ENCODE measurements at places on chromosomes 12 and 14.

DNA sequence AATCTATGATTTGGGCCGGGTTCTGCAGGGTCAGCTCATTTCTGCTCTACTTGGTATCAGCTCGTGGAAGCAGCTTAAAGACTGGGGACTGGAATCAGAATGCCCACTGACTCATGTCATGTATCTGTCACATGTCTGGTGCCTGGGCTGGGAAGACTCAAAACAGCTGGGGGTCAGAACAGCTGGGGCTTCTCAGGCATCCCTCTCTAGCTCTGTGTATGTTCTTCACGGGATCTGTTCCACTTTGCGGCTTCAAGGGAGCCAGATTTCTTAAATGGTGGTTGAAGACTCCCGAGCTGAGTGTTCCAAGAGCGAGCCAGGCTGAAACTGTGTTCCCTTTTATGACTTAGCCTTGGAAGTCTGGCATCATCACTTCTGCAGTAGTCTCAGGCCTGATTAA, 11.9 kb downstream of the AEBP2 start:
- no peak for DNase-seq

DNA sequence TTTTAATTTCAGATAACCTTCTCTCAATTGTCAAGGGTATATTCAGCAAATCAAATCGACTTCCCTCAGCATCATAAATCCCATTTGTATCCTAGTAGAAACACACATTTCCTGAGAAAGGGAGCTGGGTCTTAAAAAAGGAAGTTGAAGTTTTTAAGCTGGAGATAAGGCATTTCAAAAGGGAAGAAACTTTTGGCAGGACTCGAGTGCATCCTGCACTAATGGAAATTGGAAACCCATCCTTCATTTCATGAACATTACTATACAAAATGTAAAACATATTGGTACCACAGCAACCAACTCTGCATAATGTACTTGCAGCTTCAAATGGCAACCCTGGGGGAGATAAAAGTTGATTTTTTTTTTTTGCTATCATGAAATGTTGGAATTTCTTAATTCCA, 23.7 kb upstream of the TMCC3 start:
- no peak for DNase-seq

GRCh38 chr12:19454837-19455236, 15.5 kb downstream of the AEBP2 start:
- DNase-seq, result no peak

GRCh38 chr14:55458800-55459515, 18.5 kb upstream of the TBPL2 start:
- no peak for DNase-seq

DNA sequence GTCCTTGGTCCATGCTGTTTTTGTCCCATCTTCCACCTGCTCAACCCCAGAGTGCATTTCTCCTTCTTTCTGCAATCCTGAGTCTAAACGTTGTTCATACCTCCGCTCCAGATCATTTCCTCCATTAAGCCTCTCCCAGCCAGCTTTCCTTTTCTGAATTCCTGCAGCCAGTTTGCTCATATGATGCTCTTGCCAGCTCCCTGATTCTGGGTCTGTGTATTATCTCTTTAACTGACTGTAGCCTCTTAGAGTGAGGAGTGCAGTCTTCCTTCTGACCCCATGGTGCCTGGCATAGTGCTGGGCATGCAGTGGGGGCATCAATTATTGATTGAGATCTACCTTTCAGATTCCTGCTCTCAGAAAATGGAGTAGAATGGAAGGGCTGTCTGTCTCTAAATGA, 11.5 kb upstream of the TBPL2 start:
- no peak for DNase-seq

DNA sequence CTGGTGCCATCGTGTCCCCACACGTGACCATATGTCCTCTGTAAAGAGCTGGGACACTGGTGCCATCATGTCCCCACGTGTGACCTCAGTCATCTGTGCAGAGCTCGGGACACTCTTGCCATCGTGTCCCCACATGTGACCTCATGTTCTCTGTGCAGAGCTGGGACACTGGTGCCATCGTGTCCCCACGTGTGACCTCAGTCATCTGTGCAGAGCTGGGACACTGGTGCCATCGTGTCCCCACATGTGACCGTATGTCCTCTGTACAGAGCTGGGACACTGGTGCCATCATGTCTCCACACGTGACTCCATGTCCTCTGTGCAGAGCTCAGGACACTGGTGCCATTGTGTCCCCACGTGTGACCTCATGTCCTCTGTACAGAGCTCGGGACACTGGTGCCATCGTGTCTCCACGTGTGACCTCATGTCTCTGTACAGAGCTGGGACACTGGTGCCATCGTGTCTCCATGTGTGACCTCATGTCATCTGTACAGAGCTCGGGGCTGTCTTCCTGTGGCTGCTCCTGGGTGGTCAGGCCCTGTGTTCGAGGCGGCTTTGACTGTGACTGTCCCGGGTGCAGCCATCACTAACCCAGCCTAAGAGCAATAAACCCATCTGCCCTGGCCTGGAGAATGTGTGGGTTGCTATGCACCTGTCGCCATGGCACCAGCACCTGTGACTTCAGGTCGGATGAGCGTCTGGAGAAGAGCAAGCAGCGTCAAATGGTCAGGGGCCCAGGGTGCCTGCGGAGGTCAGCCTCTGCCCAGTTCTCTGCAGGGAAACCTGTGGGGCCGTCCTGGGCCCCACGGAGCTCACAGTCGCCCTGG, 334.4 kb downstream of the ADGRD1 start:
- no peak for DNase-seq

- DNase-seq, result no peak
Observed at GRCh38 chr12:25995906-25996305, 37.4 kb downstream of the RASSF8 start.

DNA sequence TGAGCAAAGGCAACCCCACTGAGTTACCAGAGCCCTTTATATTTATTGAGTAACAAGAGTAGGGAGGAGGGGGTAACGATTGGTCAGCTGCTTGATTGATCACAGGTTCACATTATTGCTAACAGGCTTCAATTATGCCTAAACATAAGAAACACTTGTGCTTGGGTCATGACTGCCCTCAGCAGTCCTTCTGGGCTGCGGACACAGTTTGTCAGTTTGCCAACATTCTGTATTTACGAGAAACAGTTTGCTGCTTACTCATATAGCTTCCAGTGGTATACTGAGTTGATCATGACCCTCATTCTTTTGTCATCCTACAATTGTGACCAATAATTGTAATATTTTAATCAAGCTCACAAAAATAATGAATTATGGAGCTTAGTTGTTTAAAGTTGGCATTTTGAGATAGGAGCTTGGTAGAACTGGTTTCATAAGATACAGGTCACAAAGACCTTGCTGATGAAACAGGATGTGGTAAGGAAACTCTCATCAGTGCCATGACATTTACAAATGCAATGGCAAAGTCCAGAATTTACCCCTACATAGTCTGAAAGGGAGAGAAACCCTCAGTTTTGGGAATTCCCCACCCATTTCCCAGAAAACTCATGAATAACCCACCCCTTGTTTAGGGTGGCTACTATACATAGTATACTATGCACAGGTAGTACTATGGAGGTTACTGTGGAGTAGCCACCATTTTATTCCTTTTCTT, 1421.0 kb upstream of the FLRT2 start:
- DNase-seq, result no peak

GRCh38 chr14:98140862-98141530, 1131.0 kb downstream of the BCL11B start:
- no peak for DNase-seq

GRCh38 chr14:102323102-102323501, 3.6 kb downstream of the ZNF839 start:
- DNase-seq, result no peak

DNA sequence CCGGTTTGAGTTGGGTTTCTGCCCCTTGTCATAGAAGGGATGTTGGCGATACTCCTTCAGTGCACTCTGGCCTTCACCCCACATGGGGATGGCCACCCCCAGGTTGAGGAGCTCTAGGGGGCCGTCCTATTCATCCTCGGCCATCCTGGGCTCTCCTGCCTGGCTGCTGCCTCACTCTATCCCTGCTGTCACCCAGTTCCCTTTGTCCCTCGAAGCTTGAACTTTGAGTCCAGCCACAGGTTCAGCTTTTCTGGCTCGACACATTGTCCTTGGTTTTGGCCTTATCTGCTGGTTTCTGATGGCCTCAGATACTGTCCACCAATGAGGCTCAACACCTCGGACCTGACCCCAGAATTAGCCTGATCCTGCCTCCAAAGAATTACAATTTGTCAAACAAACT, 58.6 kb downstream of the C14orf132 start:
- no peak for DNase-seq

- no peak for DNase-seq
Observed at GRCh38 chr12:132279184-132279889, 50.1 kb downstream of the GALNT9 start.

DNA sequence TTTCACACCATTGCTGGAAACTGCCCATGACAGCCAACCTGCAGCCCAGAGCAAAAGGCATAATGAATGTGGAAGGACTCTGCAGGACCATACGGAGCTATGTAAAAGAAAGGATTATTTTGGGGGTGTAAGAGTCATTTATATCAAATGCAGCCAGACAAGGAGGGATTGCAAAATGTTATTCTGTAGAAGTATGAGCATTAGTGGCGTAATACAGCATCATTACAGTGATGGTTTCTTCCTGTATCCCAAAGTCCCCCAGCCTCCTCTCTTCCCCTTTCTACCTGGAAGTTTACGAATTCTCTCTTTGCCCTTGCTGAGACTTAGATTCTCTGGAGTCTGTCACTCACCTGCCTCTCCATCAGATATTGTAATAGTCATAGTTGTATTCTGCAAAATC, 89.9 kb downstream of the BORCS5 start:
- no peak for DNase-seq

- DNase-seq, result no peak
Observed at GRCh38 chr14:74492776-74493342, at the start of gene NPC2. Gene NPC2, minus strand, starts transcription at chr14:74493305. Its CDS starts 31 bp downstream, at chr14:74493274.

DNA sequence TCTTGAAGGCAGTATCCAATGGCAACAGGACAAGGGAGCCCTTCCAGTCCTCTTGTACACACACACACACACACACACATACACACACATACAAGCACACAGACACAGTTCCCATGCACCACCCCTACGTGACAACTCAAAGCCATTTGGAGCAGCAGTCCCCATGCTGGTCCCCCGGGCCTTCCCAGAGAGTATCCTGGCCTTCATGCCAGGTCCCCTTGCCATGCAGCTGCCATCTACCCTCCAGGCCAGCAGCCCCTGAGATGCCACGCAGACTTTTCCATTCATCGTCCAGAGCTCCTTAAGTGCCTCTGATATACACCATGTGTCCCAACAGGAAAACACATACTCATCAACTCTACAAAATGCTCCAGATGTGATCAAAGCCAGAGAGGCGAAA, 159.5 kb downstream of the ANO2 start:
- no peak for DNase-seq

DNA sequence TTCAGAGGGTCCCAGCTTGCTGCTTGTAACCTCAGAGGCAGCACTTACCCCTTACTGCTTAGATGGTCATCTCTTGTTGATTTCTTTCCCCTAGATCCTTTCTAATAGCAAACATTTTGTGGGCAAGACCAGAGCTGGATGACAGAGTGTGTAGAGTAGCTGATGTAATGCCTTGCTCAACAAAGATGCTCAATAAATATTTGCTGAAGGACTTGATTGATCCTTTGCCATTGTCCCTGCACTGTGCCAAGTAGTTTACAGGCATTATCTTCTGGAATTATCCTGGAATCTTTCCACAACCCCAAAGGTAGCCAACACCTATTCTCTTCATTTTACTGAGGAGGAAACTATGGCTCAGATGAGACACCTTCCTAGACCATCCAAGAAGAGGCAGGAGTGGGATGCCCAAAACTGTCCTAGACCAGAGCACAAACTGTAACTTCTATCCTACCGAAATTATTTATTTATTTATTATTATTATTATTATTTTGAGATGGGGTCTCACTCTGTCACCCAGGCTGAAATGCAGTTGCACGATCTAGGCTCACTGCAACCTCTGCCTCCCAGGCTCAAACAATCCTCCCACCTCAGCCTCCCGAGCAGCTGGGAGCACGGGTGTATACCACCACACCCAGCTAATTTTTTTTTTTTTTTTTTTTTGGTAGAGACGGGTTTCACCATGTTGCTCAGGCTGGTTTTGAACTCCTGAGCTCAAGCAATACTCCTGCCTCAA, 1.4 kb downstream of the MMAB start:
- DNase-seq, result no peak

DNA sequence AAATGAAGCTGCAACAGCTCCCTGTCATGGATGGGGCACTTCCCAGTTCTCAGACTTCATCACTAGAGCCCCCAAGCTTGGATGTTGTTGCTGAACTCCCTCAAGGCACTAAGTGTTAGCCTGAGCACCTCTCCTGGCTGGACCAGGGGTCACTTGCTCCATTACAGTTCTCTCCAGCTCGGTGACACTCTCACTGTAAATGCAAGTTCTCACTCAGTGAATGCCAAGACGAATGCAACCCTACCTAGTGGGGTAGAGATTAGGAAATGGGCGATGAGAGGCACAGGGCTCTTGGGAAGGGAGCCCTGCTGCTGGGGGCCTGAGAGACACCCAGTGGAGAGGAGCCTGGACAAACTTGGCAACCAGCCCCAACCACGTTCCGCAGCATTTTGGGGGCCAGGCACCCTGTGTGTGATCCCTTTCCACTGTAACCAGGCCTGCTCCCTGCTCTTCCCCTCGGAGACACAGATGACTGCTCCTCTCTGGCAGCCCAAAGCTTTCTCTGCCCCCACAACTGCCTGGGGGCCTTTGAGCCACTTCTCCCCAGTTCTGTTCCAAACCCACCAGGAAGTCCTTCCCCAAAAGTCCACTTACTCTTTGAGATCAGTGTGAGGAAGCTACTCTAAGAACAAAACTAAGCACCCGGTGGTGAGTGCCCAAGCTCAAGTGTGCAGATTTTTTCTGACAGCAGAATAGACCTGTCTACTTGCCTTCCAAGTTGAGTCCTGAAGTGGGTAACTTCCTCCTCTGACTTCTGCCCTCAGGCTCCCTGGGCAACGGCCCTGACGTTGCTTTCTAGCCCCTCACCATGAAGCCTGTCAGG, 8.0 kb upstream of the SELPLG start:
- DNase-seq, result no peak

GRCh38 chr12:125305231-125305630, 240.0 kb downstream of the AACS start:
- DNase-seq, result no peak

- DNase-seq, result no peak
Observed at GRCh38 chr14:49286257-49286983, 299.8 kb downstream of the RPS29 start.

GRCh38 chr12:104551313-104551931, 94.7 kb downstream of the CHST11 start:
- no peak for DNase-seq

- no peak for DNase-seq
Observed at GRCh38 chr14:50362764-50363713, 33.6 kb downstream of the CDKL1 start.

GRCh38 chr14:30610787-30611343, 11.3 kb upstream of the SCFD1 start:
- DNase-seq, result no peak

GRCh38 chr12:66319266-66319954, 17.1 kb downstream of the HELB start:
- no peak for DNase-seq

GRCh38 chr14:73809391-73809790, 42.2 kb upstream of the PTGR2 start:
- no peak for DNase-seq

GRCh38 chr12:28415755-28416154, 225.5 kb downstream of the CCDC91 start:
- DNase-seq, result no peak

Data from activated CD4-positive, CD25-positive, alpha-beta regulatory T cell (primary cell).